ENCODE measurements at places on chromosomes 16 and 17.

- DNase-seq: no peak
Measured at GRCh38 chr16:2720064-2720457, at the start of gene PRSS27. PRSS27 (minus strand) TSS chr16:2720224; CDS start chr16:2720160, 64 bp downstream.

- DNase-seq: no peak
Measured at GRCh38 chr17:41956522-41956921, 10.1 kb upstream of the CNP start.

GRCh38 chr17:1164935-1165556 is 14.7 kb downstream of the ABR start:
- no peak for DNase-seq

- DNase-seq: peak; percentile 64
Measured at GRCh38 chr16:85759631-85760419, 8.9 kb upstream of the C16orf74 start.

GRCh38 chr17:69723741-69724140 is 309.2 kb downstream of the MAP2K6 start:
- peak; percentile 31 for DNase-seq

- DNase-seq: no peak
Measured at GRCh38 chr17:41740506-41740905, 6.1 kb upstream of the HAP1 start.

- no peak for DNase-seq
Measured at GRCh38 chr17:55605705-55606487, 94.6 kb upstream of the SMIM36 start.

- DNase-seq: peak; percentile 71
Measured at GRCh38 chr16:83878838-83879237, 20.1 kb upstream of the MLYCD start.

GRCh38 chr16:79177018-79177417 is 423.5 kb downstream of the MAF start:
- no peak for DNase-seq

- no peak for DNase-seq
Measured at GRCh38 chr16:87376660-87377059, 6.9 kb downstream of the FBXO31 start.

DNA sequence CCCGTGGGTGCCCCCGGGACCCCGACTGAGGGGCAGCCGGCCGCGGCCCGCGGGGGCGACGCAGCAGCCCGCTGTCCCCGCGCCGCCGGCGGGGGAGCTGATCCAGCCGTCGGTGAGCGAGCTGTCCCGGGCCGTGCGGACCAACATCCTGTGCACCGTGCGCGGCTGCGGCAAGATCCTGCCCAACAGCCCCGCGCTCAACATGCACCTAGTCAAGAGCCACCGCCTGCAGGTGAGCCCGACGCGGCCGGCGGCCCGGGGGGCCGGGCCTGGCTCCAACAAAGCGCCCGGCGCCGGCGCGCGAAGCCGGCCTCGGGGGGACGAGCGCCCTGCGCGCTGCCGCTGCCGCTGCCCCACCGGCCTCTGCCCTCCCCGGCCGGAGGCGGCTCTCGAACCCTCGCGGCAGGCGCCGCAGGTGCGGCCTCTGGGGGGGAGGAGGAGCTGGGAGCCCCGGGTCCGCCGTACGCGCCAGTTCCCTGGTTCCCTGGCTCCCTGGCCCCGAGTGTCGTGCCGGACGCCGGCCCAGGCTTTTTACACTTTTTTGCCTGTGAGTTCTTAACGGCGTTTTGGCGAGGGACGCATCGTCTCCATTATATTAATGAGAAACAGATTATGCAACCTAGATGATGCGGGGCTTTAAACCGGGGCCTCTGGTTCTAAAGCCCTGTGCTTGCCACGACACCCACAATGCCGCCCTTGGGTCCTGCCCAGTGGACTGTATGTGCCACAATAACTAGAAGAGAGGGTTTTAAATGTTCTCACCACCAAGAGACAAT is 521 bp downstream of the ATMIN start:
- DNase-seq: peak; percentile 18

DNA sequence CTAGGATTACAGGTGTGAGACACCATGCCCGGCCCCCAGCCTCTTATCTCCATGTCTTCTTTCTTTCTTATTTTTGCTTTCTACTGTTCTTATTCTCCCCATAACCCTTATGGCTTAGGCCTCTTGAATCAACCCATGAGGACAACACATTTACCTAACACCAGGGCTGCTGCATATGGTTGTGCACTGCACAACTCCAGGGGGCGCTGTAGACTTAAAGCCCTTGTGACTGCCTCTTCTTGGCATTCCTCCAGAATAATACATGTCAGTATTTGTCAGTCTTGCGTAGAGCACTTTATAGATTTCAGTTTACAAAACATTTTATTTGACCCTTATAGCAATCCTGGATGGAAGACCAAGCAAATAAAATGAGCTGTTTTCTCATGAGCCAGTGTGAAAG is 225.0 kb upstream of the SALL1 start:
- no peak for DNase-seq

DNA sequence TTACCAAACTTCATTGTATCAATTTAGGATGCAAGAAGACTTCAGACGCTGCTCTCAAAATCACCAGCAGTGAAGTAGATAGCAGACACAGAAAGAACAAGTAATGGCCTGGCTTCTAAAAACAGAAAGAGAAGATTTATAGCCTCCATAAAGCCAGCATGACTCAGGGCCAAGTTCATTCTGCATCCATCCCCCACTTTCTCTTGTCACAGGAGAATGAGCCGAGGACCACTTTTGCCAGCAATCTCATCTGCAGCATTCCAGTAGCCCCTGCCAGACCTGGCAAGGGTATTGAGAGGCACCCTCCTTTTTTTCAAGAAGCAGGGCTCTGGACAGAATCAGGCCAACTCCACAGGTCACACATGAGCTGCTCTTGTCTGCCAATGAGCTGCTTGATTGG is 355.4 kb upstream of the SOX9 start:
- DNase-seq: no peak

DNA sequence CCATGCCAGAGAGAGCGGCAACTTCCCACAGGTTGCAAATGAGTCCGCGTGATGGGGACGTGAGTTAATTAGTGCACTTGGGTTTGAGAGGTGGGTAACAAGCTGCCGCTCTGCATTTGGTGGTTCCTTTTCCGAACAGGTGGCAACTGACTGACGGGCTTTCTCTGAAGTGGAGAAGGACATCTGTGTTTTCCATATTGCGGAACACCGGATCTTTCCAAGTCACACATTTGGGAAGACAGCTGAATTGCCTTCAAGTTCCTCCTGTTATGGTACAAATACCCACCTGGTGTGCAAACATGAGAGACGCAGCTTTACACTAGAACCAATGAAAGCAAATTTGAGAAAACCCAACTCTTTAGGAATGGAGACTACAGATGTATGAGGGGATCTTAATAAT is 451.3 kb upstream of the ZFHX3 start:
- no peak for DNase-seq

- DNase-seq: no peak
Measured at GRCh38 chr17:27486741-27487140, 30.5 kb downstream of the KSR1 start.

- no peak for DNase-seq
Measured at GRCh38 chr17:39196241-39196807, 1.1 kb downstream of the CACNB1 start.

GRCh38 chr16:2284797-2285576 is 17.1 kb upstream of the RNPS1 start:
- DNase-seq: no peak

DNA sequence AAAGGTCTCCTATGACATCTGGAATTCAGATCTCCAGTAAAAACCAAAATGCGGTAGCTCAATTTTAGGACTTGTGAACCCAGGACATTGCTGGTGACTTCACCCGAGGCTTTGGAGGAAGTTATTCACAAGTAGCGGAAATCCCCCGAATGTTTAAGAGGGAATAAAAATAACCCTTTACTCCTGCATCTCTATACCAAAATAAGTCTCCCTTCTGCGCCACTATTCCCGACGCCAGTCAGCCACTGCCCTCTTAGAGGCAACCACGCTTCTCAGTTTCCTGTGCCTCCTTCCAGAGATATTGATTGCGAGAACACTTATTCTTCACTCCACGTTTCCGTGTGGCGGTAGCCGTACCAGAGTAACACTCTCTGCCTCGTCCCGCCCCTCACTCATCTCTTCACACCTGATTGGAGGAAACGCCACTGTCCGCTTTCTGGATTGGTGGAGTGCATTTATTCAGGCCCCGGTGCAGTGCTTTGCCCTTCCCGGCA is 27.4 kb downstream of the EMP2 start:
- peak; percentile 14 for DNase-seq

- no peak for DNase-seq
Measured at GRCh38 chr17:28381141-28381825, 9.8 kb downstream of the SARM1 start.

DNA sequence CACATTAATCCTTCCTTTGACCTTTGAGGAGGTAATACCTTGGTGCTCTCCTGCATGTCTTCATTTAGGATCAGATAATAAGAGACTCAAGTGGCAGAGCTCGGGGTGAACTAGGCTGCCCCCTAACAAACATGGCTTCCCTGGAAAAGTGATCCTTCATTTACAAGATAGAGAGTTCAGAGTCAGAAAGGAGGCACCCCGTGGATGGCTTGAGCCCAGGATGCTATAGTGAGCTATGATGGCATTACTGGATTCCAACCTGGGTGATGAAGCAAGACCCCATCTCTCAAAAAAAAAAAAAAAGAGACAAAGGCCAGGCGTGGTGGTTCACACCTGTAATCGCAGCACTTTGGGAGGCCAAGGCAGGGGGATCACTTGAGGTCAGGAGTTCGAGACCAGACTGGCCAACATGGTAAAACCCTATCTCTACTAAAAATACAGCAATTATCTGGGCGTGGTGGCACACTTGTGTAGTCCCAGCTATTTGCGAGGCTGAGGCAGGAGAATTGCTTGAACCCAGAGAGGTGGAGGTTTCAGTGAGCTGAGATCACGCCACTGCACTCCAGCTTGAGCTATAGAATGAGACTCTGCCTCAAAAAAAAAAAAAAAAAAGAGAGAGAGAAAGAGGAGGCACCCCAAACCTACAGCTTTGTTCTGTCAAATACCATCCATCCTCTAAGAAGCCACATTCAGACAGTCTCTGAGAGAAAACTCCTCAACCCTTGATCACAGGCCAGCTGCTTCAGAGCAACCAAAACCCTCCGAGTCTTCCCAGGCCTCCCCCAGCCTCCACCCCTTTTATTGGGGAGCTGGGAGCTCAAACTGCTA is 7.4 kb downstream of the FAM117A start:
- no peak for DNase-seq

- no peak for DNase-seq
Measured at GRCh38 chr16:23826528-23827045, 9.2 kb upstream of the PRKCB start.

GRCh38 chr16:79045191-79045590 is 555.3 kb downstream of the MAF start:
- DNase-seq: no peak

- no peak for DNase-seq
Measured at GRCh38 chr17:78034429-78035091, 76.1 kb downstream of the TNRC6C start.

GRCh38 chr17:2292100-2292499 is 11.5 kb downstream of the SMG6 start:
- no peak for DNase-seq

DNA sequence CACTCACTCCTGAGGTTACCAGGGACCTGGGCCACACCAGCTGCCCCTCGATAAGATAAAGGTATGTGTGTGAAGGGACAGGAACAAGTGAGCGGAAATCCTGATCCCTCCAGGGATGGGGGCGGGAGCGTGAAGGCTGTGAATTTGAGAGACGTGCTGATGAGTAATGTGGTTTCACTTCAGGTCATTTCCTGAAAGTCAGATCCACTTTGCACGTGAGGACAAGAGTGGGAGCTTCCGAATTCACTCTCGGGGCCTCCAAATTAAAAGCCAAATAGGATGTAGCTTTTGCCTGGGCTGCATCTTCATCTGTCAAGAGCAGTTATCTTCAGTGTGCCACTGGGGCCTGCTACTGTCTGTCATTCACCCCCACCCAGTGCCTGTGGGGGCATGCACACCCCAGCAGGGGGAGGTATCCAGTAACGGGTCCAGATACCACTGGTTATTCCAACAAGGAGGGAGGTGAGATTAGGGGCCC is 87.4 kb upstream of the LHX1 start:
- peak; percentile 49 for DNase-seq

- DNase-seq: no peak
Measured at GRCh38 chr17:79592641-79593040, 18.2 kb downstream of the RBFOX3 start.

GRCh38 chr16:19844945-19845641 is 39.6 kb downstream of the GPRC5B start:
- no peak for DNase-seq

GRCh38 chr17:37844158-37844976 is 79.8 kb upstream of the TBC1D3K start:
- DNase-seq: peak; percentile 44

DNA sequence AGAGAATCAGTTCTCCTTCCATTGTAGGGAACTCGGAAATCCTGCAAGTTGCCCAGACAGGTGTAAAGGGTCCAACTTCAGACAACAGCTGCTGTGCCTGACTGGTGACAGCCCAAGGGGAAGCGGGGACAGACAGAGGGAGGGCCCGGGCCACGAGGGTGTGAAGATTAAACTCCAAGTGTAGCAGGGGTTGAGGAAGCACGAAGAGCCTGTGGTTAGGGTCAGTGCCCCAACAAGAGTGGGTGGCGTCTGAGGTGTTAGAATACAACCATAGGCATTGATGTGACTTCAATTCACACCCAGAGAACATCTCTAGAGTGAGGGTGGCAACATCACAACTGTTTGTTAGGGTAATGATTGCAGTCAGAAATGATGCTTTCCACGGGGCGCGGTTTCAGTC is 39.1 kb downstream of the ASPA start:
- DNase-seq: no peak

DNA sequence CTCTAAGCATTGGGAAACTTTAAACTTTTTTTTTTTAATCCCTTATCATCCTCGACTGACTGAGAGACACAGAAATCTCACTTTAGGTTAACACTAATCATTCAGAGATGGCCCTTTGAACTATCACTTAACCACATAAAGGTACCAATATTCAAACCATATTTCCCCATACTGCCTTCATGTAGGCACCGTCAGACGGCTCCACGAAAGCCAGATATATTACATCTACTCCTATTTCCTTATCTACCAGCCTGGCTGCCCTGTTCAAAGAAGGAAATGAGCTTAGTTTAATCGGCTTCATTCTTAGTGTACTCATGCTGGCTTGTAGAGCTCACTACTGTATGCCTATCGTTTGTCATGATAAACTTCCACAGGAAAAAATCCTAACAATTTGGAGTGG is 270.9 kb downstream of the CEP112 start:
- peak; percentile 74 for DNase-seq

All from NCI-H82 (cell line).